Immature natural killer cell (primary cell): ENCODE measurements at places on chromosomes 4 and X. TPM values are rescaled to one million over a fixed set of nuclear protein-coding genes. Genes with fewer than 3 reads are reported as not detected.

GRCh38 chr4:5730993-5731990 lies 20.3 kb downstream of the EVC start:
- no peak for DNase-seq

- DNase-seq = no peak
These were observed 73.3 kb downstream of the RBM46 start for GRCh38 chr4:154854362-154854761.

DNA sequence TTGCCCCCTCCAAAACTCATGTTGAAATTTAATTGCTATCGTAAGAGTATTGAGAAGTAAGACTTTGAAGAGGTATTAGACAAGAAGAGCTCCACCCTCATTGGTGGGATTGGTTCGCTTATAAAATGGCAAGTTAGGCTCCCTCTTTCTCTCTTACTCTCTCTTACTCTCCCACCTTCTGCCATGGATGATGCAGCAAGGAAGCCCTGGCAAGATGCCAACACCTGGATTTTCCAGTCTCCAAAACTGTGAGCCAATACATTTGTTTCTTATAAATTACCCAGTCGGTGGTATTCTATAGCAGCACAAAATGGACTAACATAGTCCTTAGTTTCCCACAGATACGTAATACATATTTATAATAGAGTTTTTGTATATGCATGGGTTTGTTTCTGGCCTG lies 119.4 kb downstream of the DDIT4L start:
- no peak for DNase-seq

- DNase-seq = no peak
These were observed 244.9 kb upstream of the EMCN start for GRCh38 chr4:100762738-100763137.

DNA sequence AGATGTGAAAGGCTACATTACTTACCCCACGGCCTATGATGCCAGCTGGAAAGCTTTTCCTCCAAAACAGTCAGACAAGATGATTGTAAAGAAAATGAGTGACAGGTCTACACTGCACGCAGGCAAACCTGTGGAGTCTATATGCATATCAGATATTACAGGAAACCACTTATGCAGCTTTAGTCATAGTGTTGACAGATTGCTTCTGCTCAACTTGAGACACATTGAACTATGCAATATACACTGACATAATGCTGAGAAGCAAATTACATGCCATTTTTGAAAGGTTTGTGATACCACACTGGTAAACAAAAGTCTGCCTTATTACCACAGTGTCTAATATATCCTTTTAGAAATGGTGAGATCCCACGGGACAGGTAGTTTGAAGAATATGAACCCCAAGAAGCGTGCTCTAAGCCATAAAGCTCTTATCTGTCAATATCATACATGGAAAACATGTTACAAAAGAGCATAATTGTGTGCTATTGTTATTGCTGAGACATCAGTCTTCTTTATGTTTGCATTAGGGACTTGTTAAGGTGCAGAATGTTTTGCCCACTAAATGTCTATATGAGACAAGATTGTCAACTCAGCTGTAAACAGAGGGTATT lies 1835.8 kb upstream of the TENM3 start:
- DNase-seq = no peak

DNA sequence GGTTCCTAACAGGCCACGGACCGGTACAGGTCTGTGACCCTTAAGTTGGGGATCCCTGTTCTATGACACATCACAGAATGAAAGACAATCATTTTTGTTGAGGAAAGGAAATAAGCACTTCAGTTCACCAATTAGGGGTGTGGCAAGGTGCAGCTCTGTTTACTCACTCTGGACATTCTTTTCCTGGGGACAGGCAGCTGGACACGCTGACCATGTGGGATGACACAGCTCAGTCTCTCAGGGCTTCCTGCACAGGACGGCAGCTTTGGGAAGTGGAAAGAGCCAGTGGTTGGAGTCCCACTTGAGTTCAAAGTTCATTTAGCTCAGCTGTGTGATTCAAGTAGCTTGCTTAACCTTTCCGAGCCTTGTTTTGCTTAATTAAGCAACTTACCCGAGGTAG lies 55.7 kb downstream of the NDNF start:
- DNase-seq = no peak

The SUPT20HL2 gene
- polyA plus RNA-seq = not detected

DNA sequence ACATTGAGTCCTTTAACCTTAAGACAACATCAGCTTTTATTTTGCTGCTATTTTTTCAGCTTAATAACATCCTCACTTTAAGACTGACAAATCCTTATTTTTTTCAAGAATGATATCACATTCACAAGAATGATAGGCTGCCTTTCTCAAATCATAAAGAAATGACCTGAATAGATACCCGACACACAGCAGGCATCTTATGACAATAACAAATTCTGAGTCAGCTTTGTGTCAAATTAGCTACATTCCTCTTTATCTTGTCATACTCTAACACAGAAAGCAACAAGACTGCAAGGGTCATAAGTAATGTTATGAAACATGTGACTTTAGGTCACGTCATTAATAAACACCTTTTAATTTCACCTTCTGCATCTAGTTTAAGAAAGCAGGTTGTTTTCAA lies 2387.6 kb downstream of the PCDH7 start:
- no peak for DNase-seq

- no peak for DNase-seq
These were observed 161.8 kb upstream of the MAP3K15 start for GRCh38 chrX:19677121-19677520.

DNA sequence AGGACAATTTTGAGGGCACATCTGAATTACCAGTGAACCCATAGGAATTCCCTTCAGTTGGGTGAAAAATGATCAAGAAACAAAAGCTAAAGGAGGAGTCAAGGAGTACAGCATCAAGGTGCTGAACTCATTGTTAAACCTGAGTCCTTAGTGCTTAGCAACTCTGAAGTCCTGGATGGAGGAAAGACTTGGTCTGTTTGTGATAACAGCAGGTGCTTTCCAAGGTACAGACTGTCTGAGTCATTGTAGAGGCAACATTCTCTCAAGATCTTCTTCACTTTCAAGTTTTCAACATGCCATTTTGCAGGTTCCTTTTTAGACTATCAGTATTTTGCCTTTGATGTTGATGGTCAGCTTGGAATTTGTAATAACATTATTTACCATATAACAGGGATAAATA lies 293.9 kb downstream of the AFF2 start:
- no peak for DNase-seq

DNA sequence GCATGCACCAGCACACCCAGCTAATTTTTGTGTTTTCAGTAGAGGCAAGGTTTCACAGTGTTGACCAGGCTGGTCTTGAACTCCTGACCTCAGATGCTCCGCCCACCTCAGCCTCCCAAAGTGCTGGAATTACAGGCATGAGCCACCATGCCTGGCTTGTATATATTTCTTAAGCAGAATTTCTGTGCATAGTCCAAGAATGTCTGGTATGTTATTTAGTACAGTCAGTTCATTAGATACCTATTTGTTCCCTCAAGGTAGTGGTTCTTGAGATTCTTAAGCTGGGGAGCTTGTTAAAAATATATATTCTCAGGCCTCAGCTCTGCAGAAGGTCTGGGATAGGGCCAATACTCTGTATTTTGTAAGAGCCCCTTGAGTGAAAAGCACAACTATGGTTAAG lies 4.6 kb upstream of the SERTM2 start:
- no peak for DNase-seq

- no peak for DNase-seq
These were observed 545.0 kb downstream of the GBA3 start for GRCh38 chr4:23237771-23238170.

The RS1 gene
- polyA plus RNA-seq = not detected

GRCh38 chrX:88908056-88908455 lies 161.0 kb downstream of the CPXCR1 start:
- no peak for DNase-seq

- no peak for DNase-seq
These were observed 15.4 kb upstream of the NFXL1 start for GRCh38 chr4:47929682-47930201.

DNA sequence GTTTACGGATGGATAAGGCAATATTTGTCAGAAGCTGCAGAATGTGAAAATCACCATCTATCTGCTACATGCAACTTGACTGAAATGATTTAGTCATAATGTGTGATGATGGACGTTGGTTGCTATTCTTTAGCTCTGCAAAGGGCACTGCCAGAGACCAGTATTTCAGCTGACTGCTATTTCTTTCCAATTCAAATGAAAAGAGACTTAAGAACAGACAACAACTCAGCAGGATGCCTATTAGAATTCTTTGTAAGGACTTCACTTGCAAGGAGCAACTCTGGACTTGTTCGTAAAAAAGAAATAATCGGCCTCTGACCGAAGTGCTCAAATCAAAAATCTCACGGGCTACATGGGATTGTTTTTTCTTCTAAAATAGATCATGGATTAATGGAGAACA lies 262.7 kb downstream of the DHX15 start:
- DNase-seq = no peak

DNA sequence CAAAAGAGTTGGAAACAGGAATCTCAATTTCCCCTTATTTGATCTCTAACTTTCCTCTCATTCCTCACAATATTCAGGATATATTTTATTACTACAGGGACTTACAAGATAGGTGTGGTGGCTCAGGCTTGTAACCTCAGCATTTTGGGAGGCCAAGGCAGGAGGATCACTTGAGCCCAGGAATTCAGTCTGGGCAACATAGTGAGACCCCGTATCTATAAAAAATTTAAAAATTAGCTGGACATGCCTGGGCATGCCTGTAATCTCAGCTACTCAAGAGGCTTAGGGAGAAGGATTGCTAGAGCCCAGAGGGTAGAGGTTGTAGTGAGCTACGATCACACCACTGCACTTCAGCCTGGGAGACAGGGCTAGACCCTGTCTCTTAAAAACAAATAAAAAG lies 200.4 kb downstream of the CAMK2D start:
- no peak for DNase-seq

GRCh38 chr4:96166806-96167205 lies 326.9 kb downstream of the PDHA2 start:
- no peak for DNase-seq

DNA sequence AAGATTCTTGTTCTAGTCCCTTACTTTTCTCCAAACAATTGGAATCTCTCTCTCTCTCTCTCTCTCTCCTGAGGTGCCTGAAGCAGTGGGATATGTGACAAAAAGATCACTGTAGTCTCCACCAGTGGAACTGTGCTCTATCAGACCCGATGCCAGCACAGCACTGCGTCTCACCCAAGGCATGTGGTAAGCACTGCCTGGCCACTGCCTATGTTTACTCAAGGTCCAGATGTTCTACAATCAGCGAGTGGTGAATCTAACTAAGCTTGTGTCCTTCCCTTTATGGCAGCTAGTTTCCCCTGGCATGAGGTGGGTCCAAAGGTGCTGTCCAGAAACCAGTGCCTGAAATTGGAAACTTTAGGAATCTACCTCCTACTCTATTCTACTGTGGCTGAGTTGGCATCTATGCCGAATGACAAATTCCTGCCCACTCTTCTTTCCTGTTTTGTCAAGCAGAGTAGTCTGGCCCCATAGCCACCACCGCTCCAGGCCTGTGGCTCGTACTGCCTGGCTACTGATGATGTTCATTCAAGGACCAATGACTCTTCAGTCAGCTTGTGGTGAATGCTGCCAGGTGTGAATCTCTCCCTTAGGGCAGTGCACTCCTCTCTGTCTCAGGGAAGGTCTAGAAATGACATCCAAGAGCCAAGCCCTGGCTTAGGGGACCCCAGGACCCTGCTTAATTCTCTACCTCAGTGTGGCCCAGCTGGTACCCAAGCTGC lies 416.5 kb downstream of the TEX13C start:
- DNase-seq = no peak
